ENCODE measurements at places on chromosomes 4 and X.

GRCh38 chr4:27946799-27947198, 1086.2 kb downstream of the STIM2 start:
- no peak for DNase-seq

GRCh38 chrX:132740316-132741123, 217.9 kb downstream of the HS6ST2 start:
- no peak for DNase-seq

DNA sequence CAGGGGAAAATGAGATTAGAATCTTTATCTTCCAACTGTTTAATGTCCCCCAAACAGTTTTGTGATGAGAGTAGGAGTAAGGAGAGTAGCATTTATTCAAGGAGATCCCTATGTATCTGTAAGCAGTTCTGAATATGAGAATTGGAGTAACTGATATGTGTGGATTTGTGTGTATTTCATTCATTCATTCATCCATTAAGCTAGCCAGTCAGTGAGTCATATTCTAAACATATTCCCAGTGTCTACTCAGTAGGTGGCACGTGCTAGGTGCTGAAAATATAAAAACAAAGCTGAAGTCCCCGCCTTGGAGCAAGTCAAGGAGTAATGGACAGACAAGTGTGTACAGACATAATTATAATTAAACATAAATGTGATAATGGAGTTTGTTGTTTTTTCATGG, 12.4 kb upstream of the STX18 start:
- DNase-seq = no peak

GRCh38 chr4:147813109-147813773, 81.4 kb downstream of the ARHGAP10 start:
- DNase-seq = no peak

DNA sequence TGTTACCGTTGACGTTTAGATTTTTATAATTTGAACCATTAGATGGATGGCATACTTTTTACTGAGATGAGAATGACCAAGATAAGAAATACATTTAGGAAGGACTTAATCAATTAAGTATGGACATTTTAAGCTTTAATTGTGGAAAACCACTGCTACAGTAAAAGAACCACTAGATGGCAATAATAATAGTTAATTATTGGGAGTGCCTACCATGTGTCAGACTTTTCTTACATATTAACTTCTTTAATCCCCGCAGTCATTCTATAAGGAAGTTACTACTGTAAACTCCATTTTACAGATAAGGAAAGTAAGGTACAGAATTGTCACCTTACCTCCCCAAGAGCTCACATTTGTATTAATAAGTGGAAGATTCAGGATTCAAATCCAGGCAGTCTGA, 48.5 kb upstream of the MYOZ2 start:
- DNase-seq = no peak

- DNase-seq = no peak
These were observed 35.4 kb upstream of the STS start for GRCh38 chrX:7112071-7112470.

DNA sequence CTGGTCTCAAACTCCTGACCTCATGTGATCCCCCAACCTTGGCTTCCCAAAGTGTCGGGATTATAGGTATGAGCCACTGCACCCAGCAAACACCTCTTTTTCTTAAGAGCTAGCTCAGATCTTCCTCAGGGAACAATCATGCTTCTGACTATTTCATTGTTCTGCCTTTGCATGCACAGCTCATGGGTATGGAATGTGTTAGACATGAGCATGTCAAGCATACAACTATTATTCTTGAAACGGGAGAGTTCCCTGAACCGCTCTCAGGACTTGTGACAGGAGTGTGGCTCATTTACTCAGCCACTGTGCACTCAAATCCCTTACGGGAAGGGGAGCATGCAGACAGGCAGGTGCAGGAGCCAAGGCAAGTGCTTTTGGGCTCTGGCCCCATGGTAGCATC, 231.7 kb upstream of the TAPT1 start:
- DNase-seq = no peak

Measured in left hindlimb (tissue), 1 donor.